ENCODE measurements at places on chromosomes 13 and 19.
A peak's percentile ranks its signal among the peaks of the same experiment; 100 is the strongest.

GRCh38 chr13:107713314-107713713 lies 502.0 kb downstream of the LIG4 start:
- peaks cover 1% of the 10 kb centered on the region for H3K27me3 ChIP-seq
- no peak overlapping the region for H3K27ac ChIP-seq
- no peaks in the 10 kb centered on the region for H3K36me3 ChIP-seq
- DNase-seq = no peak

DNA sequence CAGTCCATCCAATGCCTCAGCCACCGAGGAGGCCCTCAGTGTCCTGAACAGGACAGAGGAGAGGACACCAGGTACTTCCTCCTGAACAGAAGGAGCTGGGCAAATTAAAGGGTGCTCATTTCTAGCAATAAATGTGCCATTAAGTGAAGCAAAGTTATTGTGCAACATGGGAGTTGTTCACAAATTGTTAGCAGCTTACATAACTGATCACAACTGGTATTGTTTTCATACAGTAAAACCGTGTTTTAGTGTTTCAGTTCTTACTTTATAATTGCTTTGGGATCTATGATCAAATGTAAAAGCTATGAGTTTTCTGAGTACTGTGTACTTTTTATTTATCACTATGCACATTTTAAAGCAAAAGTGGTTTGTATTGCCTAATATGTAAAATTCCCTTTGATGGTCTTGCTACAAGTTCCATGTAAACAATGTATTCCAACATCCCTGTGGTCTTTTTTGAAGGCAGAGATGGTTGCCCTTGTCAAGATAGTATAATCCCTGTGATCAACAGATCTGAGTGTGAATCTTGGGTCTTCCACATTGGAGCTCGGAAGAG lies 263.1 kb downstream of the FGF14 start:
- no peaks in the 10 kb centered on the region for H3K27me3 ChIP-seq
- no peaks in the 10 kb centered on the region for H3K36me3 ChIP-seq
- no peaks in the 10 kb centered on the region for H3K4me1 ChIP-seq
- no peak overlapping the region for H3K27ac ChIP-seq
- no peak for DNase-seq

DNA sequence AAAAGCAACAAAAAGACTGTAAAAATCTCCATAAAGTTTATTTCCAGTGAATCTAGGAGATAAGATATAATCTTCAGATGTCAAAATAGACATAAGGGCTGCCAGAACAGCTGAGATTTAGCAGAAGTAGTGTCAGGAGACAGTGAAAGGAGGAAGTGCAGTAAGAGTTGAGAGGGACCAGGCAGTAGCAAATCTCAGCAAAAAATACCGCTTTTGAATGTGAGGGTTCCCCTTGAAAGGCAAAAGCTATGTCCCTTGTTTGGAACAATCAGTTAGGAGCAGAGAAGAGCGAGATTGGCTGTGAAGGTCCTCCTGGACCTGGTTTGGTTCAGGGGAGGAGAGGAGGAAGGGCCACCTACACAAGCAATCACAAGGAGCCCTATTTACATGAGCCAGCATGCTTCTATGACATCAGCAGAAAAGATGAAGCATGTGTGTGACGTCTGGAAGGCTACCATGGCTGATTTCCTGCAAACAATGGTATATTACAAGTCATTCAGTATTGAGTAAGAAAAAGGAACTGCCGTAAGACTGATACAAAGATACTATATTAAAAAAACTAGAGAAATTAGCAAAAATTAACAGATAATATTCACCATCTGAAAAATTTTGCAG lies 98.9 kb upstream of the SIAH3 start:
- no peak overlapping the region for H3K27ac ChIP-seq
- H3K4me3 ChIP-seq = no peak overlapping the region
- no peaks in the 10 kb centered on the region for H3K36me3 ChIP-seq
- peaks cover 2% of the 10 kb centered on the region for H3K27me3 ChIP-seq

DNA sequence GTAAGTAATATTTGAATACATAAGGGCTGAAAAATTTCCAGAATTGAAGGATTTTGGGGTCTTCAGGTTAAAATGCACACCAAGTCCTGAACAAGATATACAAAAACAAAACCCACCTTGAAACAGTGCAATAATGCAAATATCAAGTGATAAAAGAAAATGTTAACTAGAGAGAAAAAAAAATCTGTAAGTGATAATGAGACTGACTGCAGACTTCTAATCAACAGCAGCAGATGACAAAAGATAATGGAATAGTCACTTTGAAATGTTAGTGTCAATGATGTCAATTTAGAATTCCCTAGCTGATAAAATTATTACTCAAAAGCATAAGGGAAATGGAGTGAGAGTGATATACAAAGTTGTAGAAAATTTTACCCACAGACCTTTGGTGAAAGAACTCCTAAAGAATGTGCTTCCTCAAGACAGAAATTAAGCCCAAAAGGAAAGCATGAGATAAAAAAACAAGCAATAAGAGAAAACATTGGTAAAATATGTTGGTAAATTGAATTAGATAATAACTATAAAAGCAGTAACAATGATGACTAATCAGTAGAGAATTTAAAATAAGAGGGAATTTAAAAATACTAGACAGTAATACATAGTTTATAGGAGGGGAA lies 12.4 kb upstream of the DGKH start:
- peaks cover 16% of the 10 kb centered on the region for H3K27me3 ChIP-seq
- H3K27ac ChIP-seq = no peak overlapping the region
- peaks cover 11% of the 10 kb centered on the region for H3K4me1 ChIP-seq
- no peak for DNase-seq
- peaks cover 10% of the 10 kb centered on the region for H3K36me3 ChIP-seq

DNA sequence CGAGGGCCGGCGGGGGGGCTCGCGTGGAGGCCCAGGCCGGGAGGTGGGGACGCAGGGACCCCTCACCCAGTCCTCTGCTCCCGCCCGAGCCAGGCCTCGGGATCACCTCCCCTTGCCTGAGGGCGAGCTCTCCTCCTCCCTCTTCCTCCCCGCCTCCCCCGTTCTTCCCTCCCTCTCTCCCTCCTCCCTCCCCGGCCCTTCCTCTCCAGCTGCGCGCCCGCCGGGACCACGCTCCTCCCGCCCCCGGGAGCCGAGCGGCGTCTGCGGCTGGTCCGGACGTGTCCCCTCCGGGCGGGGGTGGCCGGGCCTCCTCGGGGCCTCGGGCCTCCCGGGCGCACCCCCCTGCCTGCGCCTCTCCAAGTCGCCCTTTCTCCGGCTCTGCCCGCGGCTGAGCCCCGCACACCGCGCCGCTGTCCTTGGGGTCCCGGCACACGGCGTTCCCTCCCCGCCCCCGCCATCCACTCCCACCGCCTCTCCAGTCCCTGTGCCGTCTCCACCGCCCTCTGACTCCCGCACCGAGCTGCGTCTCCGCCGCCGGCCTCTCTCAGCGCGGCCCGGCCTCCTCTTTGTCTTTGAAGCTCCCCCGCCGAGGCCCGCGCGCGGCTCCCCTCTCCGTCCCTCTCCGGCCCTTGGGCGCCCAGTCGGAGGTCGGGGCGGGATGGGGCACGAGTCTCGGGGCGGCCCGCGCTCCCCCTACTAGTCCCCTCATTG lies 5.7 kb downstream of the SOX1 start:
- peak overlapping the region; percentile 42 for H3K4me3 ChIP-seq
- peaks cover 24% of the 10 kb centered on the region for H3K4me1 ChIP-seq
- peaks cover 34% of the 10 kb centered on the region for H3K27me3 ChIP-seq
- peak; percentile 49 for DNase-seq
- H3K36me3 ChIP-seq = no peaks in the 10 kb centered on the region
- no peak overlapping the region for H3K27ac ChIP-seq

DNA sequence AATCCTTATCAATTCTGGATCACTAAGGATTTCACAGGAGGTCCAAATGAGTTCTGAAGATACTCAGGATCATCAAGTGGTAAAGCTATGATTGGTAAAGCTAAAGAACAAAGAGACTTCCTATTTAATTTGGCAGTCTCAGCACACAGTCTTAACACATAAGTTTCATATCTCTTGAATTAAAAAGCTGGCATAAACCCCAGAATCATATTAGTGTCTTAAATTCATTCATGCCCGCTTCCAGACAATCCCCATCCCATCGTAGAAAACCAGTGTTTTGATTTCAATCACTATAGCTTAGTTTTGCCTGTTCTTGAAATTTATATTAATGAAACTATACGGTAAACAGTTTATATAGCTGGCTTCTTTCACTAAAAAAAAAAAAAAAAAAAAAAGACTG lies 278.7 kb downstream of the DIAPH3 start:
- no peak overlapping the region for H3K4me3 ChIP-seq
- no peak overlapping the region for H3K27ac ChIP-seq
- H3K27me3 ChIP-seq = no peaks in the 10 kb centered on the region
- H3K4me1 ChIP-seq = peaks cover 1% of the 10 kb centered on the region

DNA sequence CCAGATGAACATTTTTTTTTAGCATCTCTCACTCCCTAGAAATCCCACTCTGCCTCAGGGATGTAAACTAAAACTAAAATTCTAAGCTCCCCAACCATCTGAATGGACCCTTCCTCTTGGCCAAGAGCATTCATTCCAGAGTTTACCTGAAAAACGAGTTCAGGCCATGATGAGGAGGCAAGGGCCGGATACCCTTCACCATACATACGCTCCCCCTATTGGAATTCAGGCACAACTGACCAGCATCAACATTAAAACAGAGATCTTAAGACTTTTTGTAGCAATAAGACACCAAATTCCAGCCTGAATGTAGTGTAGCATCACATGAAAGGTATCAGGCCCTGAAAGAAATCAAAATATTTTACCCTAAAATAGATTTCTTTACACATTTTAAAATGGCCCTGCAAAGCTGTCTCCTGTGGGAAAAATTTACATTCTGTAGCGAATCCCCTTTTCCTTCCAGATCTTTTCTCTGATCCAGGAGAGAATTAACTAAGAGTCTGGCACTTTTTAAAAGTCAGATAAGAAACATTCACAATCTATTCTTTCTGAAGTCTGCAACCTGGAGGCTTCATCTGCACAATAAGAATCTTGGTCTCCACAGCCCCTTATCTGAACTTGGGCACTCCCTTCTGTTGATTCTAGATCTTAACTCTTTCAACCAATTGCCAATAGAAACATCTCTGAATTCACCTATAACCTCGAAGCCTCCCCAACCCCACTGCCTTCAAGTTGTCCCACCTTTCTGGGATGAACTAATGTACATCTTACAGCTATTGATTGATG lies 888.5 kb downstream of the UQCRFS1 start:
- H3K36me3 ChIP-seq = no peaks in the 10 kb centered on the region
- no peak overlapping the region for H3K4me3 ChIP-seq
- no peak for DNase-seq
- no peak overlapping the region for H3K27ac ChIP-seq
- H3K27me3 ChIP-seq = peaks cover 4% of the 10 kb centered on the region

DNA sequence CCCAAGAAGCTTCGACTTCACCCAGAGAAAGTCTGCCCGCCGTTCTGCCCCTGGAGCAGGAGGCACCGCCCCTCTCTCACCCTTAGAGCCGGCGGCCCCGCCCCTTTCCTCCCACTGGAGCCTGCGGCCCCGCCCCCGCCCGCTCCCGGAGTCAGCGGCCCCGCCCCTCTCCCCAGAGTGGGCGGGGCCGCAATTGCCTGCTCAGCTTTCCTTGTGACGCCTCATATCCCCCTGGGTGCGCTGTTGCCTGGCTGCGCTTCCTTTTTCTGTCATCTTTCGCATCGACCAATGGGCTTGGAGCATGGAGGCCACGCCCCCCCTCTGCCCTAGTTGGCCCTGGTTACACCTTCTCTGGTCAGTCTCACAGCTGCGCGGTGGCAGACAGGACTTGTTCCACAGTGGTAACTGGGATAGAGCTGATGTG lies 38.2 kb upstream of the ZNF492 start:
- DNase-seq = no peak
- H3K4me3 ChIP-seq = no peak overlapping the region
- peaks cover 6% of the 10 kb centered on the region for H3K27me3 ChIP-seq
- H3K36me3 ChIP-seq = peaks cover 18% of the 10 kb centered on the region

DNA sequence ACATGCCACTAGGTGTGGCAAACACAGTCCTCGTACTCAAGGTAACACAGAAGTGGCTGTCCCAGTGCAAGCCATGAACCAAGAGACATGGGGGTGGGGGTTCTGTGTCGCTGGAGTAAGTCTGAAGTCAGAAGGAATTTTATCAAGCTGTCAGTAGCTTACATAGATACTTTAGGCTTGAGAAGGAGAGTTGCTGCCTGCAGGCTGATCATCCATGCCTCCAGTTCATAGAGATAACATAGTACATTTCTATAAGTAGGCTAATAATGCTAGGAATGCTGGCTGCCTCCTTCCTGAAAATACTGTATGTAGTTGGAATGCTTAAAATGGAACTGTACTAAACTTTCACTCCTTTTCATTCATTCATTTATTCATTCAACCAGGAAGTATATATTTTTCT lies 70.1 kb downstream of the CAB39L start:
- H3K36me3 ChIP-seq = no peaks in the 10 kb centered on the region
- no peaks in the 10 kb centered on the region for H3K27me3 ChIP-seq
- H3K4me3 ChIP-seq = no peak overlapping the region

GRCh38 chr19:53004242-53004641 lies 9.5 kb upstream of the ERVV-1 start:
- no peak for DNase-seq
- H3K4me1 ChIP-seq = peaks cover 2% of the 10 kb centered on the region
- H3K27ac ChIP-seq = no peak overlapping the region
- peaks cover 10% of the 10 kb centered on the region for H3K36me3 ChIP-seq
- H3K27me3 ChIP-seq = peaks cover 3% of the 10 kb centered on the region

- DNase-seq = no peak
- no peak overlapping the region for H3K27ac ChIP-seq
- H3K36me3 ChIP-seq = no peaks in the 10 kb centered on the region
- H3K4me1 ChIP-seq = peaks cover 3% of the 10 kb centered on the region
- H3K4me3 ChIP-seq = no peak overlapping the region
- H3K27me3 ChIP-seq = no peaks in the 10 kb centered on the region
These were observed 191.3 kb downstream of the KLF5 start for GRCh38 chr13:73250061-73250460.

GRCh38 chr19:42473686-42474085 lies 30.9 kb upstream of the CXCL17 start:
- no peak for DNase-seq
- peaks cover 3% of the 10 kb centered on the region for H3K27me3 ChIP-seq
- H3K27ac ChIP-seq = no peak overlapping the region
- no peak overlapping the region for H3K4me3 ChIP-seq
- no peaks in the 10 kb centered on the region for H3K36me3 ChIP-seq

Data from endothelial cell (in vitro differentiated cells).